ENCODE measurements at places on chromosomes 16 and 17.

- DNase-seq, result no peak
Observed at GRCh38 chr17:39683295-39683939, 4.4 kb downstream of the PGAP3 start.

- DNase-seq, result no peak
Observed at GRCh38 chr16:72536723-72537435, 364.9 kb upstream of the PMFBP1 start.

- DNase-seq, result peak; percentile 90
Observed at GRCh38 chr17:71409712-71410111, 711.1 kb upstream of the SOX9 start.

DNA sequence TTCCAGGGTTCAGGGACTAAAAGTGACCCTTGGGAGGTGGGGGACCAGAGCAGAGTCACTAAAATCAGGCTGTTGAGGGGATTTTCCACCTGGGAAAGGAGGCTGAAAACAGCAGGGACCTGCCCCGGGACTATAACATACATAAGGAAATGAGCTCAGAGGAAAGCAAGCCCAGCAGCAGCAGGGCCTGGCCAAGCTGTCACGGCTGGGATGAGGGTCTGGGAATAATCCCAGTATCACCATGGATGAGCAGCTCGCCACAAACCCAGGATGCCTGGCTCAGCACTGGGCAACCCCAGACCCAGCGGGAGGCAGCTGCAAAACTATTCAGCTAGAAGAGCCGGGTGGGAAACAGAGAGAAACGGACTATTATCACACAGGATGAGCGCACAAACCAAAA lies 72.4 kb downstream of the RPH3AL start:
- no peak for DNase-seq

GRCh38 chr16:81873843-81874752 lies 95.0 kb downstream of the PLCG2 start:
- DNase-seq, result peak; percentile 49

GRCh38 chr17:32007463-32008298 lies 498 bp downstream of the LRRC37B start:
- peak; percentile 25 for DNase-seq

DNA sequence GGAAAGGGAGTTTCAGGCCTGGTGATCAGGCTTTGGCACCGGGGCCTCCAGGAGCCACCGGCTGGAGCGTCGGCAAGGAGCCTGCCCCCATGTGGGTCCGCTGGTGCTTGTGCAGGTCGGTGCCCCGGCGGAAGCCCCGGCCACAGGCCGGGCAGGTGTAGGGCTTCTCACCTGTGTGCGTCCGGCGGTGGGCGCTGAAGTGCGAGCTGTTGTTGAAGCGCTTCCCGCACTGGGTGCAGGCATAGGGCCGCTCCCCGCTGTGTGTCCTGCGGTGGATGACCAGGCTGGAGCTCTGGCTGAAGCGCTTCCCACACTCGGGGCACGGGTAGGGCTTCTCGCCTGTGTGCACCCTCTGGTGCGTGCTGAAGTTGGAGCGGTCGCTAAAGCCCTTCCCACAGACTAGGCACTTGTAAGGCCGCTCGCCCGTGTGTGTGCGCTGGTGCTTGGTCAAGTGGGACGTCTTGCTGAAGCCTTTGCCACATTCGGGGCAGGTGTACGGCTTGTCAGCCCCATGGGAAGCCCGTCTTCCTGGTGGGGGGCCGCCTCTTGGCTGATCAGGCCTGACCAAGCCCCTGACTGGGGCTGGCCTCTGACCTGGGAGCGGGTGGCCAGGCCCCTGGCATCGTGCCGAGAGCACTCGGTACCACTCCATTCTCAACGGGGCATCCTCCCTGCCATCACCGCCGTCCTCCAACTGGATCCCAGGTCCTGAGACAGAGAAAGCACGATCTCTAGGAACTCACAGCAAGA lies 14.4 kb downstream of the ZNF500 start:
- DNase-seq, result no peak

GRCh38 chr17:48646183-48647102 lies 20.3 kb upstream of the HOXB9 start:
- peak; percentile 81 for DNase-seq

Data from kidney tubule cell (primary cell).